ENCODE measurements at places on chromosomes 1 and 21.

DNA sequence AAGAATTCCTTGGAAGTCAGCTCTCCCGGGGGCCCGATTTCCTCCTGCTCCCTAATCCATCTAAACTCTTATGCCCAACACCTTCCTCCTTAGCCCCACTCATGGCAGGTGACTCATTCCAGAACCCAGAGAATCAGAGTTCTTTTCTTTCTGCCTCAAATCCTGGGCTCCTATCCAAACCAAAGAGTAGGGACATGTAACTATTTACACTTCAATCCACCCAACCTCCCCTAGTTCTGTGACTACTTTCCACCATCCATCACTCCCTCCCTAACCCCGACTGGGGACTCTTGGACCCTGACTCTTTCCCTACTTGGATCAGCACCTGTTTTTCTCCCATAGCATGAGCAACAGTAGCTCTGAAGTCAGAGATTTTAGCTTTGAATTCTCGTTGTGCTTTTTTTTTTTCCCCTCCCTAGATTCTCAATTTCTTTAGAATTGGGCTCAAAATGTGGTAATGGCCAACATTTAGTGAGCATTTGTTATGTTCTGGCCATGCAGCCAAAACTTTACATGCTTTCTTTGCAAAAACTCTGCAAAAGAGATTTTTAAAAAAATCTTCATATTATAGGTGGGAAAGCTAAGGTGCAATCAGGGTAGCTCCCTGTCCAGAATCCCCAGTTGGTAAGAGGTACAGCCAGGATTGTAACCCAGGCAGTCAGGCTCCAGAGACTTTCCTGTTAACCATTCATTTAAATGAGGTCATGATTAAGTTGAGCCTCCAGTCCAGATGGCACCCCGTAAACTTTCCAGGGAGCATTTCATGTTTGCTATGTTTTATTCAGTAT is 7.5 kb upstream of the CYP4A11 start:
- DNase-seq: no peak

- DNase-seq: no peak
Measured at GRCh38 chr1:18204575-18204974, 97.0 kb downstream of the IGSF21 start.

- no peak for DNase-seq
Measured at GRCh38 chr1:51329443-51330325, 678 bp downstream of the TTC39A start.

GRCh38 chr1:159945483-159946241 is at the start of gene IGSF9:
TSS of gene IGSF9 (minus strand) at chr1:159945613. CDS start at chr1:159943454, 2,159 bp downstream.
- peak; percentile 67 for DNase-seq

Measured in activated CD4-positive, alpha-beta memory T cell treated with anti-CD3 and anti-CD28 coated beads for 36 hours (primary cell).